Stimulated activated CD4-positive, alpha-beta T cell treated with anti-CD3 and anti-CD28 coated beads, Interleukin-1b, Interleukin-23, amount 100 ng/mL, for 1 hour (primary cell): ENCODE measurements at places on chromosomes 7 and 10.

GRCh38 chr7:81025360-81025759 is 106.5 kb upstream of the SEMA3C start:
- DNase-seq, result no peak

- no peak for DNase-seq
These were observed 43.4 kb downstream of the MYOF start for GRCh38 chr10:93438613-93439253.

DNA sequence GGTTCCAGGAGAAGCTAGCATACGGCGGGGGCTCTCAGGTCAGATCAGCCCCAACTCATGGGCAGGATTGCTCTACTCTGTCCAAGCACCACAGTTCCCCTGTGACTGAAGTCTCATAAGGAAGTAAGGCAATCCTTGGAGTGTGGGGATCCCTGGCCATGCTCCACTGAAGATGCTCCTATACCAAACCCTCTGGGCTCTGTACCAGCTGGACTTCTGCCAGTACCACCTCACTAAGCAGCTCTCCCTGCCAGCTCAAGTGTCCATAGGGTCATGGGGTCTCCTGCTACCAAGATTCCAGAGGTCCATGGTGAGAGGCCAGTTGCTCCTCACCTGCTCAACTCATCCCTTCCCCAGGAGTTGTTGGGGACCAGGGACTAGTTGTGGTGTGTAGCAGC is 355.7 kb upstream of the STEAP1 start:
- DNase-seq, result no peak

- no peak for DNase-seq
These were observed 240.2 kb upstream of the NPSR1 start for GRCh38 chr7:34417781-34418180.

DNA sequence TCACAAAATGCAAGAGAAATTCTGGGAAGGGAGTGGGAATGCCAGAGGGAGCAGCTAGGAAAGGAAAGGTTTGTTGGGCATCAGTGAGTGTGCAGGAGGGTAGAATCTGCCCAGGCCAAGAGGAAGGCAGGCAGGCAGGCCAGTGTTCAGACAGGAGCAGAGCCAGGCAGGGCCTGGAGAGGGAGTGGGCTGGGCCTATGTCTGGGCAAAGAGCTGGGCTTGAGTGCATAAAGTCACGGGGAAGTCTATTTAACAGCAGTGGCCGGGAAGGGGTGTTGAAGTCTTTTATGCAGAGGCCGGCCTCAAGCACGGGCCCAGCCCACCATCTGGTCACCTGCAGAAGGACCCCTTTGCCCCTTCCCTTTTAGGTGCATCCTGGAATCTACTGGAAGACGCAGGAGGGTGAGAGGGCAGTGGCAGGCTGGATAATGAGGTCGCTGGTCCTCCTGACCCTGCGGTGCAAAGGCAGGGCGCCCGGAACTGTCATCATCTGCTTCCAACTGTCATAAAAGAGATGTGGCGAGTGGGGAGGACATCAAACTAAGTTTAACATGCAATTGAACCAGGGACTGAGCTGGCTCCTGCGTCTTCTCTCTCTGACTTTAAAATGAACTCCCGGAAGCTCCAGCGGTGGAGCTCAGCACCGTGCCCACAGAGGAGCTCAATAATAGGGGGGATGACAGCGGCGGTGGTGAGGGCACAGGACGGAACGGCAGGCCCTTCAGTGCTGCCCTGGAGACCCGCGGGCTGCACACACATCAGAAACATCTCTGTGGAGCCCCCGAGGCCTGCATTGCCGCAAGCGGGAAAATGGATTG is 29.5 kb downstream of the CARD11 start:
- no peak for DNase-seq

DNA sequence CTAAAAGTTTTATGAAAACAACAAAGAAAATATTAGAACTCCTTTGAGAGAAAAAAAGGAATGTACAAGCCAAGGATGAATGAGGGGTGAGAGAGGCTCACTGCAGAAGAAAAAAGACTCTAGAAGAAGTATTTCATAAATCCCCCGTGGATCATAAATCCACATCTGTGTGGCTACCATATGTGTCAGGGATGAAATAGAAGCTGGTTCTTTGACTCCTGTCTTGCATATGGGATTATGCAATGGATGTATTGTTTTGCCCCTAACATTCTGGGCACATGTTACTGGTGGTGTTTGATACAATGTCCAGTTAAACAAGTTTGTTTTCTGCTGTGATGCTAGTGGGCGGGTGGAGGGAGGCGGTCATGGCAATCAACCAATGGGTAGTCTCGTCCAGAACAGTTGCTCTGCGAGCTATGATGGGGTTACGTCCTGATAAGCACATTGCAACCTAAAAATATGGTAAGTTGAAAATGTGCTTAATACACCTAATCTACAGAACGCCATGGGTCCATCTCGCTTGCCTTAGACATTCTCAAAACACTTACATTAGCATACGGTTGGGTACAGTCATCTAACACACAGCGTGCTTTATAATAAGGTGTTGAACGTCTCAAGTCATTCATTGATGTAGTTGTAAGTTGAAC is 34.1 kb upstream of the PITRM1 start:
- DNase-seq, result no peak

GRCh38 chr7:158821171-158822031 is 7.9 kb downstream of the ESYT2 start:
- DNase-seq, result no peak

DNA sequence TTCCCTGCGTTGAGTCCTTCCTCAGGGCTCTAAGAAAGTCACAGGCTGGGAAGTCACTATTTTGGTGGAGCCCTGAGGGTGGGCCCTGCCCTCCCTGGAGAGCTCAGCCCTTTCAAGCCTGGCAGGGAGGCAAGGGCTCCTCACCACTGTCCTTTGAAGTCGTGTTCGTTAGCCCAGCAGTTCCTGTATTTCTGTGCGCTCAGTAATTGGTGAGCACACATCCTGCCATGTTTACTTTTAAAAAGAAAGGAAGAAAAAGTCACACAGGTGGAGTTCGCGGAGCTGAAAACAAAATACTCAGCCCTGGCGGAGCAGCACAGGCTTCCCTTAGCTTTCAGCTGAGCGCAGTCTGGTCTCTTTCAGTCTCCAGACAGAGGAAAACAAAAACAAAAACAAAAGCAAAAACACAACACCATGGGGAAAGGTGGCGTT is 37.1 kb downstream of the PRKCQ start:
- no peak for DNase-seq

DNA sequence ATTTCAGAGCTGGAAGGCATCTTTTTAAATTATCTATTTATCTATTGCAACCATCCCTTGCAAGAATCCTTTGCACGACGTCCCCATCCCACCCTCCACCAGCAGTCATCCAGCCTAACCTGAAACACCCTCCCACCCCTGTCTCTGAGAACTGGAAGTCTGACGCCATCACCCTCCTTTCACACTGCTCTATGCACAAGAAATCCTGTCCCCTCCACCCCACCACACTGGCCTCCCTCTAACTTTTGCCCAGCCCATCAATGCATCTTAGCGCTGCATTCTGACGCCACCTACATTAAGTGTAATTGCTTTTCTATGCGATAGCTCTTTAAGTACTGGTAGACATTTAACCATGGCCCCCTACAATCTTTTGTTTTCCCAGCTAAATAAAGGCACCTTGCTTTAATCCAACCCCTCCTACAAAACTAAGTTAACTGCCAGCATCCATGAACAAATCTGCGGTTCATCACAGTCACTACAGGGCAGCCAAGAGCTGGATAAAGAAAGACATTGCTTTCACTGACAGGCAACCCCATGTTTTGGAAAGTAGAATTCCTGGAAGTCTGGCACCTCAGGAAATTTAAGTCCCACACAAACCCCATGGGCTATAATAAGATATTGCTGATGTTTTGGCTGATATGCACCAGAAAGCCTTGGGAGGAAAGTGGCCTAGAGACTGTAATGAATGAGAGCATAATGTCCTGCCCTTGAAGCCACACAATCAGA is 128.0 kb downstream of the GLI3 start:
- no peak for DNase-seq

DNA sequence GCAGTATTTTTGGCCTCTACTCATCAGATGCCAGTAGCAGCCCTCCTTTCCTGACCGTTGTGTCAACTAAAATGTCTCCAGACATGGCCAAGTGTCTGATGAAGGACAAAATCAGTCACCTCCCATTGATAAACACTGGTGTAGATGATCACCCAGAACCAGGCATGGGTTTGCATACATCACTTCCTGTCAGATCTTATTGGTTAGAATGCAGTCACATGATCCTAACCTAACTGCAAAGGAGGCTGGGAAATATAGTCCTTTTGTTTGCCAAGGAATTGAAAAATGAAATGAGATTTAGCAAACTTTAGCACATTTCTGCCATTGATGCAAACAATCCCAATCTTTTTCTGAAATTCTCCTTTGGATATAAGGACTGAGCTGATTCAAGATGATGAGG is 141.4 kb downstream of the BUB3 start:
- DNase-seq, result no peak

- no peak for DNase-seq
These were observed 170.9 kb upstream of the ASAH2 start for GRCh38 chr10:50422259-50422658.

- no peak for DNase-seq
These were observed 34.9 kb downstream of the MMRN2 start for GRCh38 chr10:86922553-86922961.

GRCh38 chr10:86403183-86403797 is 36.7 kb upstream of the GRID1 start:
- DNase-seq, result no peak

DNA sequence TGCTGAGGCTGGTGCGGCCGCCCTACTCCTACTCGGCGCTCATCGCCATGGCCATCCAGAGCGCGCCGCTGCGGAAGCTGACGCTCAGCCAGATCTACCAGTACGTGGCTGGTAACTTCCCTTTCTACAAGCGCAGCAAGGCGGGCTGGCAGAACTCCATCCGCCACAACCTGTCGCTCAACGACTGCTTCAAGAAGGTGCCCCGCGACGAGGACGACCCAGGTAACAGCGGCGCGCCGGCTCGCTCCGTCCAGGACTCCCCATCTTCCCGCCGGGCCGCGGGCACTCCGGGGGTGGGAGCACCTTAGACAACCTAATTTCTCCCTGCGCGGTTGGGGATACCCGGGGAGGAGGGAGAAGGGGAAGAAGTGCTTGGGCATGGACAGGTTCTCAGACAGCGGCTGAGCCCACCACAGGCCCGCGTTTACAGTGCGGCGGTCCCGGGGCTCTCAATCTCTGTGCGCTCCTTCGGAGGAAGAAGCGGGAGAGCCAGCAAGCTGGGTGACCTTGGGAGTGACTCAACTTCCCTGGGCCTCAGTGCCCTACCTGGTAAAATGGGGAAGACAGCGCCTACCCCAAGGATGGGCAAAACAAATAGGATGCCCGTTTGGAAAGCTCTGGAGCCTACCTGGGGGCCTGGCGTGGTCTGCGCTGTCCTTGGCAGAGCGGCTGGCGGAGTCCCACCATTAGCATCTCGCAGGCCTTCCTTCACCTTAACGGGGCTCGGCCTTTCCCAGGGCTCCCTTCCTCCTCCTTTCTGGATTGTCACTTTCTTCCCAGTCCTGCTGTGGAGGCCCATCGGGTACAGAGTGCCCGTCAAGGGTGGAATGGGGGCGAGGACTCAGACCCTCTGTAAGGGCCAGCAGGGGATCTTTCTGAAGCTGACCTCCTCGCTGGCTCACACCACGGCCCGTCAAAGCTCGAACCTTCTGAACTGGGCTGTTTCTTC is 852 bp downstream of the FOXI2 start:
- DNase-seq, result no peak

DNA sequence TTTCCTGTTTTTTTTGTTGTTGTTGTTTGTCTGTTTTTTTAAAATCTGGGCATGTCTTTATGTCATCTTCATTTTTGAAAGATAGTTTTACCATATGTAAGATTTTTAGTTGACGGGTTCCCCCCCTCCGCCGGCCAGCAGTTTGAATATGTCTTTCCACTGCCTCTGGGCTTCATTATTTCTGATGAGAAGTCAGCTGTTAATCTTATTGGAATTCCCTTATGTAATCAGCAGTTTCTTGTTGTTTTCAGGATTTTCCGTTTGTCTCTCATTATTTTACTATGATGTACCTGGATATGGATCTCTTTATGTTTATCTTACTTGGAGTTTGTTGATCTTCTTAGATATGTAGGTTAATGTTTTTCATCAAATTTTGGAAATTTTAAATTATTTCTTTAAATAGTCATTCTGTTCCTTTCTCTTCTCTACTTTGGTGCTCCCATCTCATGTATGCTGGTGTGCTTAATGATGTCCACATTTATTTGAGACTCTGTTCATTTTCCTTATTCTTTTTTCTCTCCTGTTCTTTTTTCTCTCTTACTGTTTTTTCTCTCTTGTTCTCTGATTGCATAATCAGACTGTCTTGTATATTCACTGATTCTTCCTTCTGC is 9.7 kb downstream of the EXOC6 start:
- no peak for DNase-seq

- DNase-seq, result no peak
These were observed 594.9 kb downstream of the REEP3 start for GRCh38 chr10:64115908-64116643.

GRCh38 chr7:133290676-133291333 is 37.9 kb downstream of the EXOC4 start:
- DNase-seq, result no peak

- no peak for DNase-seq
These were observed 195.3 kb downstream of the DNAJB6 start for GRCh38 chr7:157532068-157532467.

GRCh38 chr10:126949161-126949503 is 43.9 kb downstream of the DOCK1 start:
- no peak for DNase-seq

- no peak for DNase-seq
These were observed 119.2 kb upstream of the NPVF start for GRCh38 chr7:25347360-25348066.

DNA sequence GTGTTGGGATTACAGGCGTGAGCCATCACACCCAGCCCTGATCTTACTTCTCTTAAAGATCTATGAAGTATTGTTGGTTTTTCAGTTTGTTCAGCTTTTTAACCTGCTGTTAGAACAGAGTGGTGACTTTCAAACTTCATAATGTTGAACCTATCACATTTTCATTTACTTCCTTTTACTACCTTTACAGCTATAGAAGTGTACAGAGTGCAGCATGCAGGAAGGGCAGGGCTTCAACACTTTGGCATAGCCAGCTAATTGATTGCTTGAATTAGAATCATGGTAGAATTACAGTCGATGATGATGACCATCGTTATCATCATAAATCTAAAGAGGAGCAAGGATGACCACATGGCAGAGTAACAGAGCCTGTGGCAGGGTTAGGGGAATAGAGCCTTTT is 55.5 kb downstream of the AOAH start:
- no peak for DNase-seq

GRCh38 chr10:13990946-13991345 is 339.8 kb downstream of the FRMD4A start:
- no peak for DNase-seq

GRCh38 chr7:67855322-67855721 is 858.7 kb downstream of the TYW1 start:
- DNase-seq, result no peak

- no peak for DNase-seq
These were observed 322.6 kb downstream of the DGKB start for GRCh38 chr7:14579971-14580370.
